Stimulated activated CD8-positive, alpha-beta memory T cell treated with anti-CD3 and anti-CD28 coated beads, Interleukin-4, amount 100 ng/mL, for 1 hour (primary cell): ENCODE measurements at places on chromosomes 16 and 17.

DNA sequence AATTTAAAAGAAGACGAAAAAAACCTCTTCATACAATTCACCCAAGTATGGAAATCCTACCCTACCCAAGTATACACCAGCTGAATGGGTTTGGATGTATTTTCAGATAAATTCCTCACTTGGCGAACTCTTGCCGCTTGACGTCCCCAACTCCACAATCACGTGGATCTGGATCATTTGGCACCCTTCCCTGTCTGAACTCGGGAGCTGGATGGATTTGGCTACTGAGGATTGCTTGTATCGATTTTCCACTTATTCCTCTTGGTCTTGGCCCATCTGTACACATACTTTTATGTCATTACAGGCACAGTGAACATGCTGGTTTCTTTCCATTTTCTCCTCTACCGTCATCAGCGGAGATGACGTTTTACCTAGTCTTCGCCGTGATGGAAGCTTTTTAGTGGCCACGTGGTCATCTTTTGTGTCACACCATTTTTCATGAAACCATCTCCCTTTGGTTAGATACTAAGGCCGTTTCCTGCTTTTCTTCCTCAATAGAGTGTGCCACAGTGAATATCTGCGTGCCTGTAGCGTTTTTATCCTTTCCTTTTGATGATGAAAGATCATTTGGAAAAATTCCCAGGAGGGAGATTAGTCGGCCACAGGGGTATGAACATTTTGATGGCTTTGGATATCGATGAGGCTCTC lies 47.1 kb downstream of the CMIP start:
- DNase-seq = no peak

DNA sequence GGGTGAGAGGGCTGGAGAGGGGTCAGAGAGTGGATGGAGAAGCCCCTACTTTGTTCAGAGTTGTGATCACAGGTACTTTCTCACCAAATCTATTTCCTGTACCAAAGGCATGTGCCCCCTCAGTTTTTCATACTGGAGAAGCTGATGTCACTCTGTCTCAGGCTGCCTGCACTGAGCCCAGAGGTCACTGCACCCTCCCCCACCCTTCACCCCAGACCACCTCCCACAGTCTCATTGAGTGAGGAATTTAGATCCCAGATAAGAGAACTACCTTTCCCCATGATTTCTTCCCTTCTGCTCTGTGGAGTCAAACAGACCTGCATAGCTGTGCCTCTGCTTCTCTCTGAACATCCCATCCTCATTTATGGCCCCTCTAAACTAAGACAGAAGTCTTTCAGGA lies 140.0 kb upstream of the IRX6 start:
- DNase-seq = no peak

- DNase-seq = no peak
Measured at GRCh38 chr17:48127371-48128051, 19.9 kb downstream of the SNX11 start.

- DNase-seq = peak; percentile 55
Measured at GRCh38 chr17:68290955-68291835, at the start of the genes ARSG and SLC16A6. Gene ARSG (plus strand): TSS chr17:68291495. CDS start chr17:68307494, 15,999 bp downstream. Gene SLC16A6 (minus strand): TSS chr17:68291127. CDS start chr17:68278320, 12,807 bp downstream.

DNA sequence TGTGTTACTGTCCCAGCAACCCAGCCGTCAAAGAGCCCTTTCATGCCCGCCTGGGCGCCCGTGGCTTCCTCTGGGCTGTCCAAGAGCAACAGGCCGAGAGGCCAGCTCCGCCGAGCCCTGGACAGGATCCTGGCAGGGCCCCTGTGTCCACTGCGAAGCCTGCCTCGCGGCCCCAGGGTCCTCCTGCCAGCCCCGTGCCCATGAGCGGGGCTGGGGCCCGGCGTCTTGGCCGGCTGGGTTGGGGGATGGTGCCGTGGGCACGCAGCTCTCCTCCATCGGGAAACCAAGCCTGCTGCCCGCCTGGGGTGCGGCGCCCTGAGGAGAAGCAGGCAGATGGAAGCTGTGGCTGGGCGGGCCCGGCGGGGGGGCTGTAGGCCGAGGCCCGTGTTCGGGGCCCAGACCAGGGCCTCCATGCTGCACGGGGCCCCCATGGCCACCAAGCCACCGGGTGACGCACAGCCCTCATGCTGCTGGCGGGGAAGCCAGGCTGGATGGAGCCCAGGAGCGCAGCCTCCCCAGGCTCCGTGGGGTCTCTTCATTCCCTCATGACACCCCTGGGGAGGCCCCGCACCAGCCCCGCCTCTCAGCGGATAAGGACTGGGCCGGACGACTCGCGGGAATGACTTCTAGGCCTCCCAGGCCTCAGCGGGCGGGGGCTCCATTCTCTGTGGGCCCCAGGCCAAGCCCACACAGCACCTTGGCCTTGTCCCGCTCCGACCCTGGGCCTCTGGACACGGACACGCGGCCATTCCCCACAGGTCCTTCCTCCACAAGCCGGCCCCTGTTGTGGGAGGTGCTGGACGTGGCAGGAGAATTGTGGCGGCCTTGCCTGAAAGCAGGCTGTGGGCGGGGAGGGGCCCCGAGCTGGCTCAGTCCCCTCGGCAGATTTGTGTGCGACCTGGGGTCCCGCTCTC lies at the start of gene C1QTNF8:
Gene C1QTNF8 (minus strand): TSS at position 76 of the 914 bp plus-strand sequence. CDS start 1,322 bp downstream, outside the sequence.
- no peak for DNase-seq

DNA sequence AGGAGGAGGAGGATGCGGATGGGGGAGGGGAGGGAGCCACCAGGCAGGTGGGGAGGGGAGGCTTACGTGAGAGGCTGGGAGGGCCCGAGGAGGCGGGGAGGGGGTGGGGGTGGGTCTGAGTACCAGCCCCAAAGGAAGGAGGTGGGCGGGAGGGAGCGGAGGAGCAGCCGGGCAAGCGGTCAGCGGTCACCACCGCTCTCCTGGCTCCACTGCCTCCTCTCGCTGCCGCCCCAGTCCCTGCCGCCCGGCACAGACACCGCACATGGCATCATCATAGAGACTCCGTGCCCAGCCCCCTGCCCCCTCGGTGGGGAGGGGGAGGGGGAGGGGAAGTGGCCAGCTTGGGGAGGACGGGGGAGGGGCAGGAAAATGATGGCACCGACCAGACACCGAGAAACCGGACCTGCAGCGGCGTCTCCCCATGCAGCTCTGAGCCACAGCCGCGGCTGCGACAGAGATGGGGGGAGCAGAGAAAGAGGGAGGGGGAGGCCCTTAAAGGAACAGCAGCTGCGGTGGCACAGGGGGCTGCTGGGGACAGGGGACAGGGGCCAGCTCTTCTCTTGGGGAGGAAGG lies at the start of gene TLCD3B:
Gene TLCD3B (minus strand): TSS at position 431 of the 573 bp plus-strand sequence. CDS start 744 bp downstream, outside the sequence.
- DNase-seq = no peak

DNA sequence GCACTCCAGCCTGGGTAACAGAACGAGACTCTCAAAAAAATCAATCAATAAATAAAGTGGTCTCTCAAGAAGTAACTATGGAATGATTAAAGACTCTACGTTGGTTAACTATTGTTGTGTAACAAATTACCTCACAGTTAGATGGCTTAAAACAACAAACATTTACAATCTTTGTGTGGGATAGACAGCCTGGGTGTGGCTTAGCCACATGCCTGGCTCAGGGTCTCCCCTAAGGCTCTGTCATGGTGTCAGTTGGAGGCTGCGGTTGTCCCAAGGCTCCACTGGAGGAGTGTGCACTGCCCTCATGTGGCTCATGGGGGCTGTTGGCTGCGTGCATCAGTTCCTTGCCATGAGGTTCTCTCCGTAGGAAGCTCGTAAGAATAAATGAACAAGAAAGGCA lies 294.5 kb downstream of the SNX29 start:
- DNase-seq = no peak

DNA sequence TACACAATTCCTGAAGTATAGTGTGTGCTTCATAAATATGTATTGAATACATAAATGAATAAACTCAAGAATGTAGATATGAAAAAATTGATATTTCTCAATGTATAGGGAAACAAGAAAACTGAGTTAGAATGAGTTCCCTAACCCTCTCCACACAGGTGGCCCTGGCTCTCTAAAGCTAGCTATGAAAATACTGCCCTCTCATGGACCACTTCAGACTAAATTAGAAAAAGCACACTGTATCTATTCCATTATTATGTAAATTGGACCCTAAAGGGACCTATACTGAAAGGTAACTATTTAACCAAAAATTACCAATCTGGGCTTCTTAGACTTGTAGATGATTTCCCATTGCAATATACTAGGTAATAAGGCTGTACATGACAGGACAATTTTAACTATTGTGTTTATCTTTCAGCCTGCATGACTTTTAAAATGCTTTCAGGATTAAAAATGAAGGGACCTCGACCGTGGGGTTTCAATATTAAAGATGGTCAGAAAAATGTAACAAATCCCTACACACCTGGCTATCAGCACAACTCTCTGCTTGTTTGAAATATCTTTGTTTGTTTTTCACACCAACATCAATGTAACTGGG lies 672.5 kb upstream of the KIF2B start:
- no peak for DNase-seq

DNA sequence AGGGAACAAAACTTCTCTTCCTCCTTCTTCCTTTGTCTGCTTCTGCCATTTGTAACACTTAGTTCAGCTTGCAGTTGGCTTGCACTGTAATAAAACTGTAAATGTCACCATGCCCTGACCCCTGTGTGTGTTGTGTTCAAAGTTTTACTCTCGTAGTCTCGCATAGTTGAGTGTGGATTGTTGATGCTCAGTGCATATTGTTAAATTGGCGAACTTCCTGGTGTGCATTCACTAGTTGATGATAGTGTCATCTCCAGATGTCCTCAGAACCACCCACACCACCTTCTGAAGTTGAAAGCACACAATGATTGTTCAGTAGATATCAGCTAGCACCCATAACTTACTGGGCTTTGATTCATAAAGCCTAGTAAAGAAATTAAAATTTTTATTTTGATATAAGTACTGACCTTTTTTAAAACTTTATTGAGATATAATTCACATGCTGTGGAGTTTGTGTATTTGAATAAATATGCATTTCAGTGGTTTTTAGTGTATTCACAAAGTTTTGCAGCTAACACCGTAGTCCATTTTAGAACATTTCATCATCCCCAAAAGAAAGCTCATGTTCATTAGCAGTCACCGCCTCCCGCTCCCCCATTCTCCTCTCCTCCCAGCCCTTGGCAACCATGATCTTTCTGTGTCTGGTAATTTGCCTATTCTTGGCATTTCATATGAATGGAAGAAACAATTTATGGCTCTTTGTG lies 25.0 kb downstream of the USP10 start:
- DNase-seq = no peak

DNA sequence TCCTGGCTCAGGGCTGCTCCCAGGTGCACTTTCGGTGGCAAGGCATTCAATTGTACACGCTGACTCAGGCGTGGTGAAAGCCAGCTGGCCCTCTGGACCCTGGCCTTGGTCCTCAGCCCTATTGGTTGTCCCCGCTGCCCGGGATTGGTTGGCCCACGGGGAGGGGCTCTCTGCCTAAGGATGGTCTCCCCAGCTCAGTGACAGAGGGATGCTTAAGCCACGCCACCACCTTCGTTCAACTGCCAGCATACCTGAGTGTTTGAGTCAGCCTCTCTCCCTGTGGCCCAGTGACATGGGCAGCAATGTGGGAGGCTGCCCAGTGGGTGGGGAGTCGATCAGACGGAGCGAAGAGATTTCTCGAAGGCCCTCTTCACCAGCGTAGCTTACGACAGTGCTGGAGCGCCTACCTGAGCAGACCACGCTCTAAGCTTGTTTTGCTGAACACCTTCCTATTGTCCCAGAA lies 30.3 kb downstream of the IRF8 start:
- DNase-seq = no peak

GRCh38 chr17:73997059-73997458 lies 206.4 kb upstream of the RPL38 start:
- DNase-seq = no peak

DNA sequence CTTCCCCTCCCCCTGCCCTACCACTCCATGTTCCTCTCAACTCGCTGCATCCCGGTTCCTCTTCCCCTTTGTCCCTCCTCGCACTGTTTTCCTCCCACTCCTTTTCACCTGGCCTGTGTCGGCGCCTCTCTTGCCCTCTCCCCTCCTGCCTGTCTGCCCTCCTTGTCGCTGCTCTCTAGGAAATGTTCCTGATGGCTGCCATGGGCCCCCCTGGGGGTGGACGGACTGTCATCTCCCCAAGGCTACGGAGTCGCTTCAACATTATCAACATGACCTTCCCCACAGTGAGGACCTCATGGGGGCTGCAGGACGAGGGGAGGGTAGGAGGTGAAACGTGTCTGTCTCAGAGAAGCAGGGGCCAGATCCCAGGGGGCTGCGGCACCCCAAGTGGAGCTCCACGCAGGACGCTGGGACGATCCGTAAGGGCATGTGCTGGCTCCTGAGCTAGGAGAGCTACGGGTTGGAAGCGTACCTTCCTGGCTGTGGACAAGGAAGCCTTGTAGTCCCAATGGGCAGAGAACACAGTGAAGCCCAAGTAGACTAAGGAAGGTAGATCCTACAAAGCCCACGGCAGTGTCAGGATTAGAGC lies 39.8 kb upstream of the KDM6B start:
- DNase-seq = no peak

DNA sequence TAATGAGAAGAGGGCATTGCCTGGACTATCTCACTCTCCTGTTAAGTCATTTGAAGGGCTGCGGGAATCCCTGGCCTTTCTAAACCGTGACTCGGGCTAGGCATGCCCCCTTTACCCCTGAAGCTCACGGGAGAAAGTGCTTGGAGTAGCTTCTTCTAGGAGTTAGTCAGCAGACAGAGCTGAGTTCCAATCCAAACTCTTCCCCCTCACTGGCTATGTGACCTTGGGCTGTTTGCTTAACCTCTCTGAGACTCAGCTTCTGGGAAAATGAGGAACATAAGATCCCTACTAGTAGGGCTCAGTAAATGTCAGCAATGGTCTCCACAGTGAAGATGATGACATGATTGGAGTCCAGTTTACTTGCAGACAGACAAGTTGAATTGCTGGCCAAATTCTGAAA lies 5.7 kb upstream of the B9D1 start:
- DNase-seq = no peak

- no peak for DNase-seq
Measured at GRCh38 chr16:78389009-78389498, 289.6 kb downstream of the WWOX start.

DNA sequence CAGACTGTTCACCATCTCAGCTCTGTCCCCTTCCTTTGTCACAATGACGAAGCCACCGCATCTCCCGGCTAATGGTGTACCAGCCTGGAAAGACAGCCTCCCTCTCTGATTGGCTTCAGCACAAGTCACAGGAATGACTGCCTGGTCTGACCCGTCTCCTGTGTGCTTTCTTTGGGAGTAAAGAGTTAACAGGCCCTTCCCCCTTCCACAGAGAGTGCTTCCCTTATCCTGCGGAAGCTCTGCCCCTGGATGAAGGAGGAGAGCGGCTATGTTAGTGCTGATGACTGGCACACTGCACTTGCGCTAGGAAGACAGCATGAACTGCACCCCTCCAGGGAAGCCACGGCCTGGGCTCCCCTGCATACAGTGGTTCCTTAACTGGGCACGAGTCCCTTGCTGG lies 11.3 kb downstream of the USB1 start:
- no peak for DNase-seq

GRCh38 chr16:1776991-1777374 lies 4.0 kb upstream of the MRPS34 start:
- DNase-seq = no peak

GRCh38 chr17:13266606-13267005 lies 248.8 kb upstream of the ELAC2 start:
- DNase-seq = no peak

DNA sequence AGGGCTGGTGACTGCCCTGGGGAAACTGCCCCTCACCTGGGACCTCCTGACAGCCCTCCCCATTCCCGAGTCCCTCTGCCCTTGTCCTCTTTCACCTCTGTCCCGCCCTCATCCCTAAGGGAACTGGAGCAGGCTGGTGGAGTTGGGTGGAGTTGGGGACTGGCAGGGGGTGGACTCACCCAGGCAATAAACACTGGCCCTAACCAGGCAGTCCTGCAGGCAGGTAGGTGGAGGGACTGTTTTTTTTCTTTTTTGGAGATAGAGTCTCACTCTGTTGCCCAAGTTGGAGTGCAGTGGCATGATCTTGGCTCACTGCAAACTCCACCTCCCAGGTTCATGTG lies 11.7 kb downstream of the GCGR start:
- no peak for DNase-seq

GRCh38 chr16:26724189-26724588 lies 342.5 kb upstream of the C16orf82 start:
- DNase-seq = no peak
